ENCODE measurements at places on chromosomes 2 and 18.

- DNase-seq: no peak
Observed at GRCh38 chr18:2304378-2305175, 266.7 kb downstream of the METTL4 start.

GRCh38 chr2:236711440-236711839, 141.8 kb downstream of the ACKR3 start:
- no peak for DNase-seq

- DNase-seq: no peak
Observed at GRCh38 chr2:47345590-47345924, 57.4 kb upstream of the MSH2 start.

DNA sequence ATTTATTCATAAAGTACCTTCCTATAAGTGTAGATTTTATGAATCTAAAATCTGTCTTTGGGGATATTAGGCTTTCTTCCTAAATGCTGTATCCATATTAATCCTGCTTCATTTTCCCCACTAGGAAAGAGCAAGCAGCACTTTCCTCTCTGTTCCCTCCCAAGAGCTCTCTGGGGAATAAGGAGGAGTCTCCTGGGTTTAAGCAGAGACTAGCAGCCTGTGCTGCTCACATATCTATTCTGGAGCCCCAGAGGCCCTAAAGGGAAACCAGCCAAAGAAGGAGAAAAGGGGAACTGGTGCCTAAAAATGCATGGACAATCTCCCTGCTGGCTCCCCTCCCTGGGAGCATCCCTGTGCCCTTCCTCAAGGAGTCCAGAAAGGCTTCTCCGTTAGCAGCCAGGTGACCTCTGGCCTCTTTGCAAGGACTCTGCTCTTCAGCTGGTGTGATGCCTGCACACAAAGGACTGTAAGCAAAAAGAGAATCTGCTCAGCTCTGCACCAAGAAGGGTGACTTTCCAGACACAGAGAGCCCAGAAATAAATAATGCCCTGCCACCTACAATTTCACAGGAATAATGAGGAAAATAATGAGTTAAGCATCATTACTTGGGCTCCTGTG, 270.6 kb downstream of the SS18 start:
- no peak for DNase-seq

DNA sequence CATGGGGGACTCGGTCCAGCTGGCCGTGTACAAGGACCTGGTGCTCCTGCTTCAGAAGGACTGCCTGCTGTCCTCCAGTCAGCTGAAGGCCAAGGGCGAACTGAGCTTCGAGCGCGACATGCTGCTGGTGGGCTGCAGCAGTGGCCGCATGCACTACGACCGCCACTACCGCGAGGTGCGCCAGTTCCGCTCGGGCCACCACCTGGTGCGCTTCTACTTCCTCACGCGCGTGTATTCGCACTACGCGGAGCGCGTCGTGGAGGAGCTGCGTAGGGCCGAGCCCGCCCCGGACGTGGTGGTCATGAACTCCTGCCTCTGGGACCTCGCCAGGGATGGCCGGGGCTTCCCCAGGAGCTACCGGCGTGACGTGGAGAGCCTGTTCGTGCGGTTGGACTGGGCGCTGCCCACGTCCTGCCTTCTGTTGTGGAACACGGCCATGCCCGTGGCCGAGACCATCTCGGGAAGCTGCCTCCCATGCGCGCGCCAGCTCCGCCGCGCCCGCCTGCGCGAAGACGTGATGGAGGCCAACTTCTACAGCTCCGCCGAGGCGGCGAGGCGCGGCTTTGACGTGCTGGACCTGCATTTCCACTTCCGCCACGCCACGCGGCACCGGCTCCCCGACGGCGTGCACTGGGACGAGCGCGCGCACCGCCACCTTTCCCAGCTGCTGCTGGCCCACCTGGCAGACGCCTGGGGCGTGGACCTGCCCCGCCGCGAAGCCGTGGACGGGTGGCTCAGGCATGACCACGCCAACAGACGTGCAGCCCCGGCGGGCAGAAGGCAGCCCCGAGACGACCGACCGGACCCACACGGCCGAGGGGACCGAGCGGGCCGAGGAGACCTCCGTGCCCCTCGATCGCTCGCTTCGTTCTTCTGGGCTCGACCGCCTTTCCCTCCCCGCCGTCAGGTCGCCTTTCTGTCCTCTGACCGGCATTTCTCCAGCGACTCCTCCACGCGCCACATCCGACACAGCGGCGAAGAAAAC, 293.9 kb upstream of the ERBB4 start:
- no peak for DNase-seq

- no peak for DNase-seq
Observed at GRCh38 chr2:170344663-170345346, 166.9 kb downstream of the MYO3B start.

DNA sequence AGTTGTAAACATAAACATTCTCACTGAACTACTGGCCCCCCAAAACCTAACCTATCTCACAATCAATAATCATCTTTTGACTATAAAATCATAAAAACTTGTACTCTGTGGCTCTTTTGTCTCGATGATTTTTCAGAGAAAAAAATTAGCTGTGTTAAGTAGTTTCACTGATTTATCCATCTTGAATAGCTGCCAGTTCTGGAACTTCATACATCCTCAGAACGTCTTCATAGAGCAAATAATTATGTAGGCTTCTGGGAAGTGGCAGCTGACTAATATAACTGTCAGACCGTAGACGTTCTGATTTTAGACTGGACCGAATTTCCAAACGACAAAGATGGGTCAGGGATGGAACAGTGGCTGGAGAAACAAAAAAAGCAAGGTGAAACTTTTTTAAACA, 97.3 kb upstream of the CHAC2 start:
- DNase-seq: no peak

GRCh38 chr2:83686863-83687262, 772.2 kb downstream of the SUCLG1 start:
- no peak for DNase-seq

GRCh38 chr2:83970217-83970929, 488.7 kb downstream of the SUCLG1 start:
- DNase-seq: no peak

DNA sequence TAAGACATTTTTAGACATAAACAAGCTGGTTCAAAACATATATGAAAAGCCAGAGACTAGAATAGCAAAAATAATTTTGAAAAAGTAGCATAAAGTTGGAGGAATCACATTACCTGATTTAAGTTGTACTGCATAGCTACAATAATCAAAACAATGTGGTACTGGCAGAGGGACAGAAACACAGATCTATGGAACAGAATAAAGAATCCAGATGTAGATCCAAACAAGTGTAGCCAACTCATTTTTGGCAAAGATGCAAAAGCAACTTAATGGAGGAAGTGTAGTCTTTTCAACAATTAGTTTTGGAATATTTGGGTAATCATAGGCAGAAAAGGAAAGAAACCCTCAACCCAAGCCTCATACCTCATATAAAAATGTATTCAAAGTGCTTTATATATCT, 278.7 kb upstream of the ZNF521 start:
- DNase-seq: no peak

DNA sequence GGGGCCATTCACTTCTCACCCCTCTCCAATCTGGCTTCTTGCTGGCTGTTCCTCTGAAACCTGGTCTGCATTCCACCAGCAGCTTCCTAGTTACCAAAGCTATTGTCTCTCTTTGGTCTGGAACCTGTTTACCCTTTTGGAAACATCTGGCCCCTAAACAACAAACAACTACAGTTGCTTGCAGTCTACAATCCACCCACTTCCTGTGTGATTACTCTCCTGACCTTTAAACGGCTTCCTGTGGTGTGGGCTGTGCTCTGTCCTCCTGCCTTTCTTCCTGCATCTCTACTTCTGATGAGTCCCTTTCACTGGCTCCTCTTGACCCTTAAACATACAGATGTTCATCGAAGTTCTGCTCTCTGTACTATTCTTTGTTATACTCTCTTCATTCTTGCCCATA, 303.8 kb downstream of the TDRD15 start:
- DNase-seq: no peak

DNA sequence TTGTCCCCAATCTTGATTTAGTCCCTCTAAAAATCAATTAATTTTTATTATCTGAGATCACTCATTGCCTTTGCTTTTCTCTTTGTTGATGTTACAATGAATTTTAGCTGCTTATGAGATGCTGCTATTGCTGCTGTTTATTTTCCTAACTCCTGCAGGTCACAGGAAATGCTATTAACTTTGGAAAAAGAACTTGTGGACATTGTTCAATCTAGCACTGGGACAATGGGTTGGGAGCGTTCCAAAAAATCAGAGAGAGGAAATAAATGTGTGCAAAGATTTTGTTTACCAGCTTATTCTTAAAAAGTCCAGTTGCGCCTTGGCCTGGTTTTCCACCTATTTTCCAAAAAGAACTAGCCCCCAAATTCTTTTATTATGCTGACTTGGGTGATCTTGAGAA, 268.3 kb downstream of the PTH2R start:
- DNase-seq: no peak

DNA sequence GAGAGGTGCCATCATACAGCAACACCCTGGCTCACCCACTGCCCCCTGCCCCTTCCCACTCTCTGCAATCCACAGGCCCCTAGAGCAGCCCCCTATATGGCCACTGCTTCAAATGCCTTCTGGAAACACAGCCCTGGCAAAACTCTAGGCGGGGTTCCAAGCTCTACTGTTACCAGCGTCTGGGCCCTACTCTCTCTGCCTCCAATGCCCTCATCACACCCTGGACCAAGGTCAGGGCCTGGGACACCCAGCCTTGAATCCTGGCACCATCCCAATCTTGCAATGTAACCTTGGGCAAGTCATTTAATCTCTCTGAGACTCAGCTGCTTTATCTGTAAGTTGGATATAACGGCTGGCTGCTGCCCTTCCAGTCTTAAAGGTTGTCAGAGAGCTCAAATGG, 39.2 kb upstream of the LOXHD1 start:
- no peak for DNase-seq

- no peak for DNase-seq
Observed at GRCh38 chr2:237280939-237281338, 133.0 kb downstream of the COL6A3 start.

DNA sequence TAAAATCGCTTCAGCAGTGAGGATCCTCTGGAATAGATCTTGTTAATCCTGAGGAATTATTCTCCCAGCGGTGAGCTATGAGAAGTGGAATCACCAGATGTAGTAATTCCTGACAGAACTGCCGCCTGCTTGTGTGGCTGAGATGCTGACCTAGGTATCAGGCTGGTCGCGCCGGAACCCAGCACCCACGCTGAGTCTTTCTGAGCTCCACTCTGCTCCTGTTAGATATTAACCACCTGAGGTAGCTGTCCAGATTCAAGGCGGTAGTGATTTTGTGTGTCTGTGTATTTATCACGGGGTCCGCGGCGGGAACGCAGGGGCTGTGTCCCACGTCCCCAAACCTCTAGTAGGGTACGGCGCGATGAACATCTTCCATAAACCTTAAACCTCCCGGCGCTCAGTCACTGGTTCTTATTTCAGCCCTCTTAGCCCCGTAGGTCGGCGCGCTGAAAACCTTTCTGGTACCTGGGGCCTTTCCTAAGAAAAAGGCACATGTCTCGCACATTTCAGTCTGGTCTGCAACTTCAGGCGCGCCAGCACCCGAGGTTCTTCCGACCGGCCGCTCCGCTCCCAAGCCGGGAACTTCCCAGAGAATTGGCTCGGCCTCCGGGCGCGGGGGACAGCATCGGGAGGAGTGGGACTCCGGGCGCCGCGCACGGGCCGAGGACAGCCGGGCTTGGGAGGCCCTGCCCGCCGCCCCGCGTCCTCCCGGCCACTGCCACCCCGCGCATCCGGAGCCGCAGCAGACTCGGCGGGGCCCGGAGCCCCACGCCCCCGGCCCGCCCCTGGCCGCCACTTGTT, 542 bp upstream of the CNNM3 start:
- DNase-seq: no peak

GRCh38 chr18:11274144-11274794, 124.9 kb upstream of the PIEZO2 start:
- no peak for DNase-seq

DNA sequence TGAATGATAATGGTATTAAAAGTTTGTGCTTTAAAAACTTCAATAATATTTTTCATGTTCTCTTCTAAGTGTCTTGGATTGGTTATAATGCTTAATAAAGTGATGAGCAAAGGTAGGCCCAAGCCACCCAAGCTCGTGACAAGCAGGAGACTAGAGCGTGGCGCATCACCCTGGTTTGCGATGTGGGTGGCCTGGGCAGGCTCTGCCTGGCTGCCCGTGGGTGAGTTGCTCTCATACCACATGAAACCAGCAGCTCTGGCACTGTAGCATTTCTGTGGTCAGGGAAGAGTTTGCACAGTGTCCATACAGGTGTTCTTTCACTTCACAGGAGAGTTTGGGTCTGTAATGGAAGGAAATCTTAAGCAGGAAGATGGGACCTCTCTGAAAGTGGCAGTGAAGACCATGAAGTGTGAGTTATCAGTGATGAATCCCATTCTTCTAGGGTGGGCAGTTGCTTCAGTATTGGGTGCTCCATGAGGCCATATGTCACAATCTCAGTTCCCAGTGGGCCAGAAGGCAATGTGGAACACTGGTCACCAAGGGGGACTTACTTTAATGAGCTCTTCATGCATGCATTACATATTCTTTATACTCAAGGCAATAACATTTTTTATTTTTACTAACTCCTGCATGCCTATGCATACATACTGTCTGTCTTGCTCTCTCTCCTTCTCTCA, 51.4 kb upstream of the TMEM87B start:
- DNase-seq: no peak

DNA sequence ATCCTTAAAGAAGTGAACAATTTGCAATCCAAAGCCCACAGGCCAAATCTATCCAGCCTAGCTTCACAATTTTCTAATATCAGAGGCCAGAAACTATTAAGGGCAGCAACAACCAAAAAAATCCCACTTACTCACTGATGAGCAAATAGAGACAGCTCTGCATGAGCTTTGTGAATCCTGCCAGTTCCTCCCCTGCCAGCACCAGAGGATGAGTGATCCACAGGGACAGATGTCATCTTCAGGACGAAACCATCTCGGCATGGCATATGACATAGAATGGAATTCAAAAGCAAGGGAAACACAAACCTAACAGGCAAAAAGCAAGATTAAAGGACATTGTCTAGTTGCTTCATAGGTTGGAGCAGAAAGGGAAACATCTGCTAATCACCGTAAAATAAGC, 2.2 kb upstream of the DSC2 start:
- DNase-seq: no peak

GRCh38 chr18:45935591-45936335, 31.4 kb downstream of the EPG5 start:
- no peak for DNase-seq

- no peak for DNase-seq
Observed at GRCh38 chr2:37317746-37318145, 6.9 kb downstream of the PRKD3 start.

Data from activated T-cell treated with anti-CD3 and anti-CD28 coated beads, Interleukin-2, amount 50 U/mL, for 1 hour (primary cell).